ENCODE measurements at places on chromosomes 3 and 15.

GRCh38 chr3:166510382-166510781, 673.2 kb upstream of the BCHE start:
- no peak for DNase-seq

DNA sequence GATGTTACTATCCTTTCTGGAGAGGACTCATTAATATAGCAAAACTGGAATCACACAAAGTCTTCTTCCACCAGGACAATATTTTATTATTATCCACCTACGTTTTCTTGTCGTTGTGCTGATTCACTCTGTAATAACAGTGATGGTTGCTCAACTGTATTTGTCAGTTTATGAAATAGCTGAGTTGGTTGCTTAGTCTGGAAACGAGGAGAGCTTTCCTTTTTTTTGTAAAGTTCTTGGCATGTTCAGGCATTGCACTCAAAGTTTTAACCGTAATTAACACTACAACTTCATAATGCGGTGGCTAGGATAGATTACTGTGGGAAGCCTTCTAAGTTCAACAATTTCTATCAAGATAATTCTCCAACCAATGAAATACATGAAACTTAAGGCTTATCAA, 131.2 kb downstream of the RAP2B start:
- no peak for DNase-seq

DNA sequence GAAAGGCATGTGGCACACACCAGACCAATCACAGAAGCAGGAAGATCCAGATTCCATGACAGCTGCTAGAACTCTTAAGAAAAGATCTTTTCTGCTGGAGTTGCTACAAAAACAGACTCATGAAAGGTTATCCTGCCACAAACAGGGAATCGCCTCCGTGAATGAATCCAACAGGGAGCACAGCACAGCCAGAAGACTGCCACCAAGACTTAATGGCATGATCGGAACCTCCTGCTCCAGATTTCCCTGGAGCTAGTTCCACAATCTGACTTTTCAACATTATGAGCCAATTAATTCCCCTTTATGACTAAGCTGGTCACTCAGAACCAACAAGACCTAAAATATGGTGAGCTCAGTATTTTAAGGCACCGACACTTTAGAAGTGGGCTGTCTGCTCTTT, 232.5 kb downstream of the FOXP1 start:
- DNase-seq: no peak

- no peak for DNase-seq
Observed at GRCh38 chr3:33645060-33645647, 72.9 kb downstream of the CLASP2 start.

GRCh38 chr3:72034986-72035385, 250.0 kb upstream of the PROK2 start:
- no peak for DNase-seq

- no peak for DNase-seq
Observed at GRCh38 chr3:98918586-98918985, 17.1 kb upstream of the DCBLD2 start.

GRCh38 chr15:49627407-49627877, 6.6 kb downstream of the DTWD1 start:
- DNase-seq: no peak
